ENCODE measurements at places on chromosomes 1 and 21.

- DNase-seq, result no peak
Observed at GRCh38 chr1:30377230-30378002, 346.0 kb downstream of the MATN1 start.

GRCh38 chr1:52556641-52557360 lies 3.9 kb upstream of the TUT4 start:
- DNase-seq, result no peak

DNA sequence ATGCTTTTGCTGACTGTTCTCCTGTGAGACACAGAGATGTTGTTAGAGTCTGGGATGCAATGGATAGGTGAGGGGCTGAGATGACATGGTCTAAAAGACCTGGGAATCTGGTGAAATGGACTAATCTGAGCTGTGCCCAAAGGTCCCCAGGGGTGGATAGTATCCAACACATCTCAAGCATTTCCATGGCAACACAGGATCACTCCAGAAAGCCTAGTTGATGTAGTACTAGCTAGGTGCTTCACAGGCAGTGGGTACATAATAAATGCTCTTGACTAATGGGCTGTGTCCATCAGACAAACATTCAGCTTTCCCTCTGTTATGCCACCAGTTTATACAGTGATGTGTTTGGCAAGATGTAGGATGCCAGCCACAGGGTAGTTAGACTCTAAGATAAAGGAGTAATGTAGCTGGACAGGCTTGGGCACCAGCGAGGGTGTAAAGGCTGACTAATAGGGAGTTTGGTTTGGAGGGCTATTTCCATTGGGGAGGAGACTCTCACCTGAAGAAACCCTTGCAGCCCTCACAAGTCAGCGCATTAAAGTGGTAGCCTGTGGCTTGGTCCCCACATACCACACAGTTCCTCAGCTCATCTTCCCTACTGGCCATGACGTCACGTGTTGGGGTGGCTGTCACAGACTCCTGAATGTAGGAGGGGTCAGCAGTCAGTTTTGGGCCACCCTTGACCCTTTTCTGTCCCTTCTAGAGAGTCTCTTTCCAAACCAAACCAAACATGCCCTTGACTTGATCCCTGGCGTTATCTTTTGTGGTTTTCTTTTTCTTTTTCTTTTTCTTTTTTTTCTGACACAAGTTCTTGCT lies 1.8 kb downstream of the NR1I3 start:
- no peak for DNase-seq

GRCh38 chr1:23784846-23785245 lies 6.1 kb upstream of the LYPLA2 start:
- DNase-seq, result no peak

DNA sequence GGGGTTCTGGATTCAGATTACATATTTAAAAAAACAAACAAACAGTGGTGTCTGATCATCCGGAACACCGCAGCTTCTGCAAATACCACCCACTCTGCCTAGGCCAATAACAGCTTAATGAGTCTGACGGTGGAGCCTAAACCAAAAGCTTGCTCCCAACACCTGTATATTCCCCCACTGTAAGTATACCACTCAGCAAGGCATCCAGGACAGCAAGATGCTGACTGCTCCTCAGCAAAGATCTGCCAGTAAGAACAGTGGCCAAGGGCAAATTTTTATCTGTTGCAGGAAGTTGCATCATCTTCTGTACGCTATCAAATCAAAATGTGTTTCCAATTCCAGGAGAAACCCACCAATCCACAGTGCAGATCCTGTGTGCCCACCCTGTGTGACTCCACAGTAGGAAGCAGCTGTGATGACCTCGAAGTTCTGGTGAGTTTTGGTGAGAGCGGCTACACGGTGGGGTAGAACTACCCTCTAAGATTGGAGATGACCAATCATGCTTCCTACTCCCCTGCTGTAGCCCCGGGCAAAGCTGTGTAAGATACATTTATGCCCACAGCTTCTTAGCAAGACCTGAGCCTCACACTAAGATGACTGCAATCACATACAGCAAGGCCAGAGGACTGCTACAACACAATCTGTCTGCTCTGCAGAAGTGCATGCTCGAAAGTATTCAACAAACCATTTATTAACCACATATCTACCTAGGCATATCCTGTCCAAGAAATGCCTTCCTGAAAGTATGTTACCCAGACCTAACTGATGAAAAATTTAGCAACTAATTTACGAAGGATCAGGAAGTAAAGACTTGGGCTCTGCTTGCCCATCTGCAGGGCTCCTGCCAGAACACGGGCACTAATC lies 30.5 kb downstream of the SIPA1L2 start:
- DNase-seq, result no peak
